RKO (cell line): ENCODE measurements at places on chromosomes 1 and 21.

DNA sequence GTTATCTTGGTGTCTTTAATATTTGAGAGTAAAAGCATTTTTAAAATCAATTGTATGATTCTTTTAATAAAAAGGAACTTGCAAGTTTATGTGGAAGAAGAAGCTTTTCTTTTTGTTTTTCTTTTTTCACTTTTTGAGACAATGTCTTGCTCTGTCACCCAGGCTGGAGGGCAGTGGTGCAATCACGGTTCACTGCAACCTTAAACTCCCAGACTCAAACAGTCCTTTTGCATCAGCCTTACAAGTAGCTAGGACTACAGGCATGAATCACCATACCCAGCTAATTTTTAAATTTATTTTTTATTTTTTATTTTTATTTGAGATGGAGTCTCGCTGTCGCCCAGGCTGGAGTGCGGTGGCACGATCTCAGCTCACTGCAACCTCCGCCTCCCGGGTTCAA lies 34.1 kb downstream of the CMPK1 start:
- no peak for DNase-seq

DNA sequence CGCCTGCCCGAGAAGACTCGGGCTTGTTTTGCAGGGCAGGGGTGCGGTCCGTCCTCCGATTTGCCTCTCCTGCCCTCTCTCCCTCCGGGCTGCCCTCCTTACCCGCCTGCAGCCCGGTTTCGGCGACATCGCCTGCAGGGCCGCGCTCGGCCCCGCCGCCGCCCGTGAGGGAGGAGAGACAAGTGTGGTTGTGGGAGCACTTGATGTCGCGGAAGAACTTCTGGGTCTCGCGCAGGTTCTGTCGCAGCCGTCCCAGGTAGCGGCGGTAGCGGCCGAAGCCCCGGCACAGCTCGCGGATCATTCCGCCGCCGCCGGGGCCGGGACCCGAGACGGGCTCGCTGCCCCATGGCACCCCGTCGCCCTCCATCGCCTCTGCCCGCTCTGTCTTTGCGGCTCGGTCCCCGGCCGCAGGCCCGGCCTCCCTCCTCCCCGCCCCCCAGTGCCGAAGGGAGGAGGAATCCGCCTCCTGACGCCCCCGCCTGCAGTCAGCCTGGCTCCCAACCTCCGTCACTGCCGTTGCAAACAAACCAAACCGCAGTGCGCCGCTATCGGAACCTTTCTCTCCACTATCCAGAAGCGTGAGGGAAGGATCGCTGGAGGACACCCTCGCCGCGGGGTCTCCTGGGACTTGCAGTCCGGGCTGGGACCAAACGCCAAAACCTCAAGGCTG lies at the start of gene DSTYK:
Gene DSTYK (minus strand): TSS at position 534 of the 670 bp plus-strand sequence. CDS start 167 bp downstream, at position 367.
- peak; percentile 96 for DNase-seq

DNA sequence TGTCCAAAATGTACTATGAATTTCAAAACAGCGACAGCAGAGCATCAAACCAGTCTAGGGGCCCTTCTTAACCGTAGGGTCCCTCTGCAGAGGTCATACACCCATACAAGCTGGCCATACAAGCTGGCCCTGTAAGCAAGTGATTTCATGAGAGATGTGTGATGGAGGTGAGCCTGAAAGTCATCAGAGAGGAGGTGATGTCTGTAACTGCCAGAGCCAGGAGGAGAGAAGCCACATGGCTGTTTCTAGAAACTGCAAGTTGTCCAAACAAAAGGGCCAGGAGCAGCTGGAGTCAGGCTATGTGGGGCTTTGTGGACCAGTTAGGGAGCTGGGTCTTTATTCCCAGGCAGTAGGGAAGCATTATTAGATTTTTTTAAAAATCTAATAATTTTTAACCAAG lies 14.8 kb upstream of the SERINC2 start:
- no peak for DNase-seq

DNA sequence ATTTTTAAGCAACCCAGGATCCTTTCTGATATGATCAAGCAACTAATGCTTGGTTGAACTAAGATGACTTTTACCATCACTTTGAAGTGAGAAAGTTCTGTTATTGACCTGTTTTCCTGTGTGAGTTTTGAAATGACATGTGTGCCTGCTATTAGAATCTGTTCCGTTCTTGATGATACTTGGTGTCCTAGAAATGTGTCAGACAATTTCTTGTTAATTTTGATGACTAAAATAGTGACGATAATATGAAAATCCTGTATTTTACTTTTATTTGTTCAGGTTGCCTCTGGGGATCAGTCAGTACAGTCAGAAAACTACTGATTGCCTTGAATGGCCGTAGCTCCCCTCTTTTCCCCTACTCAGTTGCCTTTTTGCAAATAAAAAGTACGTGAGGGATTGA lies 228.0 kb downstream of the RYR2 start:
- DNase-seq = no peak

- no peak for DNase-seq
These were observed 1.2 kb downstream of the GART start for GRCh38 chr21:33540711-33541104.

DNA sequence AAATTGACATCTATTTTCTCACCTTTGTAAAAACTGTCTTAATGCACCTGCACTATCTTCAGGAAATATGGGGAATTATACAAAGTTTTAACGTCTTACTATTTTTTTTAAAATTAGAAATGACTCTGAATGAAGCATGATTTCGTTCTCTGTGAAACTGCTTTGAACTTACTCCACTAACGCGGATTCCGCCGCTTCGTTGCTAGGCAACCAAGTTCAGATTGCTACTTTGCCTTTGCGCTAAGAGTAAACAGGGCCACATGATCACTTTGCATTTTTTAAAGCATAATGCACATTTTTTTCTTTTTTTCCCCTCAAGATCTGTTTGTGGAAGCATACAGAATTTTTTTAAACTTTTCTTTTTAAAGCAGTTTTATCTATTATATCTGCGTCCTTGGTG lies 690.5 kb downstream of the BRINP3 start:
- DNase-seq = no peak

- no peak for DNase-seq
These were observed 3.0 kb upstream of the OTUD3 start for GRCh38 chr1:19879227-19879626.

- peak; percentile 20 for DNase-seq
These were observed 68.8 kb downstream of the DDAH1 start for GRCh38 chr1:85396194-85396593.

- peak; percentile 44 for DNase-seq
These were observed 7.7 kb downstream of the ARHGEF2 start for GRCh38 chr1:155970531-155971167.

DNA sequence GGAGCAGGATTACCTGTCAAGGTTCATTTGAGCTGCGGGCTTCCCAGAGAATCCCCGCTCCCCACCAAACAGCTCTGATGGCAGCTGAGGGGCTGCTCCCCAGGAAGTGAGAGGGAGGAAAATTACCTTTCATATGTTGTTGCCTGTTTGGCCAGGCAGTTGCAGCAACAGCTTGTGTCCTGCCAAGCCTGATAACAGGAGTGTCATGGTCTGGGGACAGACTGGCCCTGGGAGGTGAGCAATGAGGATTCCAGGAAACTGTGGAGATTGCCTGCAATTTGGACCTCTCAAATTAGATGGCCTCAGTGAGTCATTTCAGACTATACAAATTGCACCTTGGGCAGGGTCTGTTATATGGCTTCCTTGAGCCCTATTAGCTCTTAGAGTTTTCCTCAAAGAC lies 189.3 kb downstream of the PTPRU start:
- no peak for DNase-seq

DNA sequence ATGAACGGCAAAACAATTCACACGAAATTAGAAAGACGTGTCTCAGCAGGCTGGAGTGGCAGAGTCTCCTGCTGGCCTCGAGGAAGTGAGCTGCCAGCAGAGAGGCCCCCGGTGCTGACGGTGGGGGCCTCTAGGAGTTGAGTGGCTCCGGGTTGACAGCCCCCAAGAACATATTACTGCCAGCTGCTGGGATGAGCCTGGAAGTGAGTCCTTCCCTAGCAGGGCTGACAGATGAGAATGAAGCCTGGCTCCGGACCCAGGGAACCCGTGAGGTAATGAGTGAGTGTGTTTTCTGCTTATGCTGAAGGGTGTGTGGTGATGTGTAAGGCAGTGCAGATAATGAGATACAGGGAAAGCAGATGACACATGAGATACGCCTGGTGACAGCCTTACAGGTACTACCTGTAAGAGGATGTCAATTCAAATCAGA lies 23.5 kb upstream of the LRRC47 start:
- no peak for DNase-seq

DNA sequence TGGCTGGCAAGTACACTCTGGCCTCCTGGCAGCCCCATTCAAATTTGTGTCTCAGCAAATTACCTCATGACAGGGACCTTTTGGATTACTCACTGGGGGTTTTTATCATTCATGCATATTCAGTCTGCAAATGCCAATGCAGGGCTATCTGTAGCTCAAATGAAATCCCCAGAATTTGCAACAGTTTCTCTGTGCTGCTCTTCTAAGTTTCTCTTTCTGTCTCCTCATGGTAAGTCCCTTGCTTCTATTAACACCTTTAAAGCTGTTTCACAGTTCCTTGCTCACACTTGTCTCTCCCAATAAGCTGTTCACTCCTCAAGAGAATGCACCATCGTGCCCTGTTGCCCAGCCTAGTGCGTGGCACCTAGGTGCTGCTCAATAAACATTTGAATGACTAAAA lies 3.3 kb upstream of the FAM78B start:
- DNase-seq = no peak

DNA sequence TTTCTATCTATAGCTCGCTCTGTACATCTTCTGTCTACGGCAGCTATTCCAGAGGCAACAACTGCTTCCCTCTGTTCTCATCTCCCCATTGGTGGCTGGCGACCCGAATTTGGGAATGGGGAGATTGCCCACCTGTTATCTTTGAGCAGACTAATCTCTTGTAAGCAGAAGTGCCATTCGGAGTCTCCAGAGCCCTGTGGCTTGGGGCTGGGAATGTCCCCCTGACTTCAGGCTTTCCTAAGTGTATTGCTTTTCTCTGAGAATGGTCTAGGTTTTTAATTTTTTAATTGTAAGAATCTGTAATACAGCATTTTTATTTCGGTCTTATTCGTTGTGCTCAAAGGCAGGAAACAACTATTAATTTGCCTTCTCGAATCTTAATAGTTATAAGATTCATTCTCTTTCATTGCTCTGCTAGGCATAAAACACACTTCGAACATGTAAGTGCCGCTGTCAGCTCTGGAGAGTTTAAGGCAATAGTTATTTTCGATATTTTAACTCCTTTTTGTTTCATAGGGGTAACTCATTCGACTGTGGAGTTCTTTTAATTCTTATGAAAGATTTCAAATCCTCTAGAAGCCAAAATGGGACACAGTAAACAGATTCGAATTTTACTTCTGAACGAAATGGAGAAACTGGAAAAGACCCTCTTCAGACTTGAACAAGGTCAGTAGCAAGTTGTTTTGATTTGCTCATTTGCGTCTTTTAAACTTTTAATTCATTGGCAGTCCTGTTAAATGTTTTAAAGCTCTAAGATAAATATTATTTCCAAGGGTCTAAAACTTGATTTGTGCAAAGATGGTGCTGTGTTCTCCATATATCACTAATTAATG lies 514 bp downstream of the AGL start:
- DNase-seq = peak; percentile 29

DNA sequence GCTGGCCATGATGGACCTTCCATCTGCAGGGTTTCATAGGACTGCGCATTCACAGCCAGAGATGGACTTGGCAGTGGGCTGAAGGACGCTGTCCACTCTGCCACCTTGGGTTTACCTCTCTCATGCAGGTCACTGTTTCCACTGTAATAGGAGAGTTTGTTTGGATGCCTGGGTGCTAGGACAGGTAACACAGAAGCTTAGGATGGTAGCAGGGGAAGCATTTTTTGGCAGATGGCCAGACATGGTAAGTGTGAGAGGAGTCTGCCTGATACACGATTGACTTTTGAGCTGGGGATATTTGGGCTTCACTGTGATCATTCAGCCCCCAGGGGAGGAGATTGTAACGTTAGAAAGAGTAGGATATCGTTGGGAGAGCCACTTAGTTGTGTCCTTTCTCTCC lies 11.8 kb downstream of the PSEN2 start:
- no peak for DNase-seq

GRCh38 chr1:243465081-243465480 lies 209.2 kb downstream of the SDCCAG8 start:
- no peak for DNase-seq

GRCh38 chr1:27368869-27369582 lies 2.3 kb upstream of the MAP3K6 start:
- DNase-seq = peak; percentile 47

- no peak for DNase-seq
These were observed 82.5 kb downstream of the WDR64 start for GRCh38 chr1:241734533-241734932.

- DNase-seq = no peak
These were observed 2.7 kb downstream of the SLX9 start for GRCh38 chr21:44942566-44942965.

DNA sequence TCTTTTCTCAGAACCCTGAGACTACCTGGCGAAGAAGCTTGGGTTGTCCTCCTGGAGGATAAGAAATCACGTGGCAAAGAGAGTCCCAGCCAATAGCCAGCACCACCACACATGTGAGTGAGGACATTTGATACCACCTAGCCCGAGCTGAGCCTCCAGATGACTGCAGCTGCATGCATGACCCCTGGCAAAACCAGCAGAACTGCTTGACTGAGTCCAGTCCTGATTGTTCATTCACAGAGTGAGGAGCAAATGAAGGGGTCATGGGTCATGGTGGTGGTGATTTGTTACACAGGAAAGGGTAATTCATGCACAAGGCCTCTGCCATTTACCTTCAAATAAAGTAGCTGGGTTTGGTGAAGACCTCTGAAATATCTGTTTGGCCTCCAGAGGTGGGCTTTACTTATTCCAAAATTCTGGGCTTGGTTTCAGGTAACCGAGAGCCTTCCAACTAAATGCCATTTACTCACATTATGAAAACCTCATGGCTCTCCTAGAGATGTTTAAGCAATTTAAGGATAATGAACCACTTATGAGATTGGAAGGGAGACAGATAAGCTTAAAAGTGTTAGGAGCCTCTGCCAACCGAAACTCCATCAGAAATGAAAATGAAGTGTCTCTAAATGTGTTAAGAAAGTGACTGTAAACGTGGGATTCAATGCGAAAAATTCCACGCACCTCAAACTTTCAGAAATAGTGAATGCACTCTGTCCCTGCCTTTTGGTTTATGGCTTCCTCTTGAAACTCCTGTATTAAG lies 163.3 kb downstream of the SLC35F3 start:
- no peak for DNase-seq

GRCh38 chr1:177116941-177117340 lies 47.6 kb downstream of the ASTN1 start:
- DNase-seq = no peak

- DNase-seq = no peak
These were observed 5.8 kb upstream of the SSR2 start for GRCh38 chr1:156026588-156026987.

DNA sequence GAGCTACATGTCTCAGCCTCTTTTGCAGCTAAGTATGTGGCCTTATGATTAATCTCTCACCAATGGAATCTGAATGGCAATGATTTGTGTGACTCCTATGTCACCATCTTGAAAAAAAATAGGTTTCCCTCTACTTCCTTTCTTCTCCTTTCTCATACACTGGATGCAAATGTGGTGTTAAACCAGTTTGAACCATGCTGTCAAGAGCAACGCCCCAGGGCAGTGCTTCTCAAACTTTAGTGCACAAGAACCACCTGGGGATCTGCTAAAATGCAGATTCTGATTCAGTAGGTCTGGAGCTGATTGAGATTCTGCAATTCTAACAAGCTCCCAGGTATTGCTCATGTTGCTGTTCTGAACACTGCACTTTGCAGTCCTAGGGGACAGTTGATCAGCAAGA lies 44.7 kb upstream of the ZNF644 start:
- DNase-seq = no peak
